NCI-H2081 (cell line): ENCODE measurements at places on chromosomes 3 and 15.
A peak's percentile ranks its signal among the peaks of the same experiment; 100 is the strongest.

GRCh38 chr3:4001976-4002375 lies 202.7 kb downstream of the LRRN1 start:
- no peak for DNase-seq

- no peak for DNase-seq
Observed at GRCh38 chr15:33283576-33283975, 27.2 kb upstream of the RYR3 start.

DNA sequence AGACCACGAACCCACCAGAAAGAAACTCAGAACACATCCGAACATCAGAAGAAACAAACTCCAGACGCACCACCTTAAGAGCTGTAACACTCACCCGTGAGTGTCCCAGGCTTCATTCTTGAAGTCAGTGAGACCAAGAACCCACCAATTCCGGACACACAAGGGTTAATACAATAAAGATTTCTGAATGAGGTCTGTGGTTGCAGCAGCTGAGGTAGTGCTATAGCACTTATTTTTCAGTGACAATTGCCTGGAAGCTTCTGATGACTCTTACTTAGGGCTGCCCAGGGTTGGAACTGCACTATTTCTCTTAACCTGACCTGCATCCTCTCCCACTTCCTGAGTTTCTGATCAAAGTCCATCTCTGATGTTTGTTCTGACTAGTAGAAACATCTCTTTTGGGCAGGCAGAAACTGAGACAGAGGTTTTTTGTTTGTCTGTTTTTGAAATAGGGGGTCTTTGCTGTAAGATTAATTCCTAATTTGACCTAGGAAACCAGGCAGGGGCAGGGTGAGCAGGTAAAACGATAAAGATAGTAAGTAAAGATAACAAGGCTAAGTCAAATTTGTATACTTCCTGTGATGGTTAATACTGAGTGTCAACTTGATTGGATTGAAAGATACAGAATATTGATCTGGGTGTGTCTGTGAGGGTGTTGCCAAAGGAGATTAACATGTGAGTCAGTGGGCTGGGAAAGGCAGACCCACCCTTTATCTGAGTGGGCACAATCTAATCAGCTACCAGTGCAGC lies 169.1 kb downstream of the GAP43 start:
- DNase-seq, result no peak

DNA sequence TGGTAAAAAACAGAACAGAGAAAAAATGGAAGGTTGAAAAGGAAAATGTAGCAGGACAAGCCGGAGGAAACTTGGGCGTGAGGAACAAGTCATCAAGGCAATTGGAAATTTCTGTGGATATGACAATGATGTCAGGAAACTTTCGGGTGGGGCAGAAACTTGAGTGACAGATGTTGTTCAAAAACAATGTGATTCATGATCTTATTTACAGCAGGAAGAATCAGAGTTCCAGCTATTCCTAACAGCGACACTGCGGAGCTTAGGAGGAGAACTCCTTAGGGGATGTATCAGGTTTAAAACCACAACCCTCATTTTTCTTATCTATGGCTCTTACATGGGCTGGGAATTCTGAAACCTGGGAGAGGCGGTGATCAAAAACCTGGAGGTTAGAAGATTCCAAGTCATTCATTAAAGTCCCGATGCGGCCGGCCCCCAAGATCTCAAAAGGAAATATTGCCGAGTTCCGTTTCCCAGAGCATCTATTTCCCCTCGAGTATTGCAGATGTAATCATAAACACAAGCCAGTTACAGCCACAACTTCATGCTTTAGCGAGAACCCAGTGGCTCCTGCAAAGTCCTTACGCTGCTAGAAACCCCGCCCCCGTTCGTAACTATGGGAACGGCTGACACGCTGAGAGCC lies 659 bp upstream of the ARRDC4 start:
- DNase-seq, result no peak

- no peak for DNase-seq
Observed at GRCh38 chr15:25727116-25727515, 136.0 kb downstream of the ATP10A start.

GRCh38 chr3:128424508-128425069 lies 42.1 kb downstream of the DNAJB8 start:
- DNase-seq, result no peak

DNA sequence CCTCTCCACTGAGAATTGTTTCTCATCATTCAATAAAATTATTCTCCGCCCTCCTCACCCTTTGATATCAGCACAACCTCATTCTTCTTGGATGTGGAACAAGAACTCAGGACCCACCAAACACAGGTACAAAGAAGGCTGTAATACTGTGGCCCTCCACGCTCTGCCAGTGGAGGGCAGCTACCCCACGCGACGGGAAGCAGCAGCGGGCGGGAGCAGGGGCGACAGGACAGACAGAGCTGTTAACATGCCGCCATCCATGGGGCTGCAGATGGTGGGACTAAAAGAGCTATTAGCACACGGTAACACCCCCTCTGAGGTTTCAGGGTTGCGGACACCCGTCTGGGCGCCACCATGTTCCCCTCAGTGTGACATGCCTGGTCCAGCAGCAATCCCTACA lies 37.5 kb downstream of the EMC4 start:
- no peak for DNase-seq

DNA sequence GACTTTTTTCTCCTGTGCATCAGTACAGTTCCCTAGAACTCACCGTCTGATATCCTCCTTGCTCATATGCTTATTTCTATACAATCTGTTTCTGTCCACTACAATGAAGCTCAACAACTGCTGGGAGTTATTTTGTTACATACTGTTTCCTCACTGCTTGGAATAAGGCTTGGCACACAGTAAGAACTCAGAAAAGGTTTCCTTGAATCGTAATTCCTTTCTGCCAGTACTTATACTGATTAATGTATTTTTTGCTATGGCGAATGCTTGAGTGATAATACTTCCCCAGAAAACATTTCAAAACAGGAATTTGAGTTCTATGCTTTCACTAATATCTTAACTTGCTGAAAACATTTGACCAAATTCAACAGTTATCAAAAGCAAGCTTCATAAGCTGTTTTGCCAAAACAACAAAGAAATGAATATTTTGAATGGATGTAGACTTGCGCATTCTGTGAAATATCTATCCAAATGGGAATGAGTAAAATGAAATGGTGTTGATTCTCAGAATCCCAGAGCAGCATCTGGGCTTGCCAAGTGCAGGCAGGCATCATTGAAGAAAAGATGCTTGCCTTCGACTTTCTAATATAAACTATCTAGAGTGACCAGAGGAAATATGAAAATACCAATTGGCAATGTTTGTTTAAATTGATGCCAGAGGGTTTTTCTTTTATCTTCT lies 286.3 kb downstream of the RAP2B start:
- no peak for DNase-seq

DNA sequence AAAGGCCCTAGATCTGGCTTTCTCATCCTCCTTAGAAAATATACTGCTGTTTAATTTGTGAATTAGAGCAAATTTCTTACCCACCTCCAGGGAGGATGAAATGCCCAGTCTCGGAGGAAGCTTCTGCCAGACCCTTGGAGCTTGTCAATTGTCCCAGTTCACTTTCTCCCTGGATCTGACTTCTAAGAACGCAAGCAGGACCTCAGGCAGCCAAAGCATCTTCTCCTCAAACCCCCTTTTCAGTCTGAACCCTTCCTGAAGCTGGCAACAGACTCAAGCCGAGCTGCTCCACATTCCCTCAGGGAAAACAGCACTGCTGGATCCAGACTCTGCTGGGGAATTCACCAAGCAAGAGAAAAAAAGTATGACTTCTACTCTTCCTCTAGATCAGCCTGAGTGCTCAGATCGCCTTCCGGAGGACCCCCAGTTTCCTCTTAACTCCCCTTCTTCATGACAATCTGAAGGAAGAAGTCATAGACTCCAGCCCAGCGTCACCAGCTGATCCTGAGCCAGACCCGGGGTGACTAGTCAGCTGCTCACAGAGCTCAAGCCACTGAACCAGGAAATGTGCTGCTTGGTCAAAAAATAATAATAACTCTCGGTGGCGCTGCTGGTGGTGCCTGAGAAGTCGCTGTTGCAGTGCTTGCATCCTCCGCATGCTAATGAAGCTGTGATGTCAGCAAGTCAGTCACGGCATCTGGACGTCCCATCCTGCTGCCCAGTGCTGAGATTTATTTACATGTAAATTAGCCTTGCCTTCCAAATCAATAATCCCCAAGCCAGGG lies at the start of gene PRICKLE2:
TSS of gene PRICKLE2 (minus strand) at position 641 of the 785 bp plus-strand sequence. CDS start 26,539 bp downstream, outside the sequence.
- DNase-seq, result no peak

DNA sequence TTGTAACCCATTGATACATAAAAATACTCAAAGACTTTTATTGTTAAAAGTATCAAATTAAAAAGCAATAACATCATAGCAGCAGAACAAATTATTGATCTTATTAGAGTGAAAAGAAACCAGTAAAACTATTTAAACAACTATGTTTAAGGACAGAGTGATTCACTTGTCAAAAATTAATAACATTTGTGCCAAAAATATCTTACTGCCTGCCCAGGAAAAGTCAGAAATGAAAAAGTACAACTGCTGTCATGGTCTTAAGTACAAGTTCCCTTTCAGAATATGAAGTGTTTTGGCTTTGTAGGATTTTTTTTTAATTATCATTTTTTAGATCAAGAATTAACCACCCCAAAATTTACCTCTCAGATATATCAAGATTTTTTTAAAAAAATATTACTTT lies 3.4 kb downstream of the IFT57 start:
- peak; percentile 37 for DNase-seq

DNA sequence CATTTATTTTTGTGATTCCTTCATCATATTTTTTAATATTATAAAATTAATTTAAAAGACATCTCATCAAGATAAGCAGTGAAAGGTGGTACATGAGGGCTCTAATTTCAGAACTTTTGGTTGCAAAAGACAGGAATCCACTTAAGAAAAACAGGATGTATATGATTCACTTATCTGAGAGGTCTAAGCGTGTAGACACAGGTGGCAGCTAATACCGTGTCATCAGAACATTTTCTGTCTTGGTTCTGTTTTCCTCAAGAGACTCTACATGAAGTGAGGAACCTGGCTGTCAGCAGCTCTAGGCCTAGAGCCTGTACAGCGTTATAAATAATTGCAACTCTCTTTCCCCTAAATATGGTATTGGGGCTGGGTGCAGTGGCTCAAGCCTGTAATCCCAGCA lies 433.7 kb upstream of the NAALADL2 start:
- no peak for DNase-seq

- no peak for DNase-seq
Observed at GRCh38 chr15:32784581-32784980, 66.8 kb downstream of the GREM1 start.

DNA sequence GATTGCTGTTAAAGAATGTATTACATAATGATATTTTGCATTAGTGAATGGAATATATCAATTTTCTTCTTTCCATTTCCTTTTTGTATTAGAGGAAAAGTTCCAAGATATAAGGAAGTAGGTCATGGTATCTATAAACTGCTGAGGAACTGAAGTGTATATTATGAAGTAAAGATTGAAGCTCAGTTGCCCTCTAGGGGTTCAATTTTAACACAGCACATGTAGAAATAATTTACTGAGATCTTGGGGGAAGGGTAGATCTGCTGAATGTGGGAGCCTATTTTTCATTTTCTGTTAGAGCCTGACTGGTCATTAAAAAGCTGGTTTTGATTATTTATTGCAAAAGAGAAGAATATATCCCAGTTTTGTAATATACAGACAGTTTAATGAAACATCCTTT lies 45.2 kb downstream of the CMC1 start:
- DNase-seq, result peak; percentile 55

DNA sequence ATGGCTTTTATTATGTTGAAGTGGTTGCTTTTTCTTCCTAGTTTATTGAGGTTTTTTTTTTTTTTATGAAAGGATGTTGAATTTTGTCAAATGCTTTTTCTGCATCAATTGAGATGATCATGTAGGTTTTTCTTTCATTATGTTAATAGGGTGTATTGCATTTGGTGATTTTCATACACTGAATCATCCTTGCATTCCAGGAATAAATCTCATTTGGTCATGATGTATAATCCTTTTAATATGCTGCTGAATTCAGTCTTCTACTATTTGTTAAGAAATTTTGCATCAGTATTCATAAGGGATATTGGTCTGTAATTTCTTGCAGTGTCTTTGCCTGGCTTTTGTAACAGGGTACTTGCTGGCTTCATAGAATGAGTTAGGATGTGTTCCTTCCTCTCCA lies 11.5 kb upstream of the CLRN1 start:
- no peak for DNase-seq

DNA sequence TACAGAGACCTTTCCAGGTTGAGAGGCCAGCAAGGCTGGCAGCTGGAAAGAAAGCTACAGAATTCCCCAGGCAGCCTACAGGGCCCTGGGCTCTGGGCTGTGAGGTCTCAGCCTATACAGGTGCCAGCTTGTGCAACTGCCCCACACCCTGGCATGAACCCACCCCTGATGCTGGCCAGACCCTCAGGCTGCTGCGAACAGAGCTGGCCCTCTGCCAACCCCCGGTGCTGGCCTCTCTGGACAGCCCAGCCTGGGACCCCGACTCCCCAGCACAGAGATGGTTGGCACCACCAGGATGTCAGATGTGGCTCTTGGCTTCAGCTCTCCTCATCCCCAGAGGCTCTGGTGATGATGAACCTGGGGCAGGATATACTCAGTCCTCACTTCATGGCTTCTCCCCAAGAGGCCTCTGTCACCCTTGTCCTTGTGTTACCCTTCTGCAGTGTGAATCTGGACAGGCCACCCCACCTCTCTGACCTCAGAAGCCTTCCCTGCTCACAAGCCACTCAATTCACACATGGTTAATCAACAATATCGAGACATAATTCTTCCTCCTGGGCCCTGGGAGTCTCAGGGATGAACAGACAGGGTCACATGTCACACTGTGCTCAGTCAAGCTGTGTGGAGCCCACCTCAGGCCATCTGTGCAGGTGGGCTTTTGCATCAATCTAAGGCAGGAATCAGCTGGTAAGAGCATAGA lies 11.0 kb upstream of the BFSP2 start:
- no peak for DNase-seq

GRCh38 chr3:170603770-170604510 lies 18.1 kb upstream of the SLC7A14 start:
- DNase-seq, result no peak

GRCh38 chr3:113514265-113514769 lies 639 bp downstream of the SPICE1 start:
- DNase-seq, result no peak

DNA sequence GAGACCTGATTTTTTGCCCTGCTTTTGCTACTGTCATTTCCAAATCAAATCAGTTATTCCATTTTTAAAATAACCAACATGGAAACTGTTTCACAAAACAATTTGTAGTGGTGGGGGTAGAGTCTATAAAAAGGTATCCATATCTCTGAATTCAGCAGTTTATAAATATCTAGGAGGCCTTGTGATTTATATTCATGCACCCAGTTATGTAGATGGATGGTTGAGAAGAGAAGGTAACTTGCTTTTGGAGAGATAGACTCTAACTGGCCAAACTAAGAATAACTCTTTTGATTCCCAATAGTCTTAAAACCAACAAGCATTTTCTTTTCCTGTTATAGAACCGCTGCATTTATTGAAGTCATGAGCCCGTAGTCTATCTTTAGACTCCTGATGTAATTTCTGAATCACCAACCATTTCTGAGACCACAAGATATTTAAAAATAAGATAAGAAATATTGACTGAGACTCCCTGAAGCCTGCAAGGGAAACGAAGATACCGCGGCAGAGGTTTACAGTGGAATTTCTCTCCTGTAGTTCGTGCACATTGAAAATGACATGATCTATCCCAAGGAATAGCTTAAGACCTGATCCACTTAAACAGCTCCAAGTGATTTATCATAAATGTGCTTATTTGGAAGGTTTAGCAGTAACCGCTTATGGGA lies 68.5 kb downstream of the SAMMSON start:
- no peak for DNase-seq
